OCI-M1 (cell line): ENCODE measurements at places on chromosomes 2 and 18.

DNA sequence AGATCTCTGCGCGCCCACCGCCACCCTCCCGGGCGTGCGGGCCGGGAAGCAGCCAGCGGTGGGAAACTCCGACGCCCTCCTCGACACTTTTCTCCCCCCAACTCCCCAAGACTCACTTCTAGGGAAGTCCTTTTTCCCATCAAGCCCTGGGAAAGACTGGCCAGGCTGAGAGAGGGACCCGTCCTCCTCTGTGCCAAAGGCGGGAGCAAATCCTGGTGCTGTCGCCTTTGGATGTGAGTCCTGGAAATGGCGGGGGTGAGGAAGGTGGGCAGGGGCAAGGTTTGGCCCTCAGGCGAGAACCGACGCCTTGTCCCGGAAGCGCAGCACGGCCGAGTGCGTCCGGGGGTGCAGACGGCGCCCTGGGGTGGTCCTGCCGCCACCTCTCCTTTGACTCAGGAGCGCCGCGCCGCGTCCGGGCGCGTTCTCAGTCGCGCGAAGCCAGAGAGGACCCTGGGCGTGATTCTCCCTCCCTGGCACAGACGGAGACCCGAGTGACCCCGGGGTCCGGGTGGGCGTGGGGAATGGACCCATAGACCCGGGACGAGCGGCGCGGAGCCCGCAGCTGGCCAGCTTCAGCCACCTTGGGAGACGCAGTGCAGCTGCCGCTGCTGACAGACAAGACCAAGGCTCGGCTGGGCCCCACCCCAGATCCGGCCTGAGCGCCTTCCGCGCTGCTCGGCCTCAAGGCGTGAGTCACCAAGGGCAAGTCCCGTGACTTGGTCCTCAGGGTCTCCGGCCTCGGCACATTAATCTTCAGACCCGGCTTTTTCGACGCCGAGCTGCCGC lies 3.5 kb upstream of the LBX2 start:
- DNase-seq: no peak

DNA sequence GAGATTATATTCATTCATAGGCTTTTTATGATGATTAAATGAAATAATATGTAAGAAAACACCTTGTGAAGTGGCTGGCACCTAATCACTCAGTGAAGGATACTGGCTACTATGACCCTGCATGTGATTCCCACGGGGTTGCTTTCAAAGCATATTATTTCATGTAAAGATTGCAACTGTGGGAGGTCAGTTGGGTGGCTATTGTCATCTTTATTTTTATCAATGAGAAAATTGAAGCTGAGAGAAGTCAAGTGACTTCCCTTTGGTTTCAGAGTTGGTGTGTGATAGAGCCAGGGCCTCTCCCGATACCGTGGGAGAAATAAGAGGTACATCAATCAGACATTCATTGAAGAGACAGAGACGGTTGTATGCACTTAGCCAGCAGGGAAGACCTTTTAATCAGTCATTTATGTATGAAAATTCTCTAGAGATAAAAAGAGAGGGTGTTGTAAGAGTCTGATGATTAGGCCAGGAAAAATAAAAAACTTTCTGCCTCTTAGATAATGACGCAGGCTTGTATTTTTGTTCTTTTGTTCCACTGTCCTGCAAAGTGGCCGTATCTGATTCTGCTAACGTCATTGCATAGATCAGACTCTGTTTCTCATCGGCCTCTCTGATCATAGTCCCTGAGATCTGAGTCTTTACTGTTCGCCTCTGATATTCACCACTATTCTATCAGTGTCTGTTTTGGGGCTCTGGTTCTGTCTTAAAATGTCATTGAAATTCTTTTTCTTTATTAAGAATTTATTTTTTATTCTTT lies 50.5 kb downstream of the QPCT start:
- no peak for DNase-seq

GRCh38 chr2:58501371-58502160 lies 260.4 kb upstream of the FANCL start:
- no peak for DNase-seq

DNA sequence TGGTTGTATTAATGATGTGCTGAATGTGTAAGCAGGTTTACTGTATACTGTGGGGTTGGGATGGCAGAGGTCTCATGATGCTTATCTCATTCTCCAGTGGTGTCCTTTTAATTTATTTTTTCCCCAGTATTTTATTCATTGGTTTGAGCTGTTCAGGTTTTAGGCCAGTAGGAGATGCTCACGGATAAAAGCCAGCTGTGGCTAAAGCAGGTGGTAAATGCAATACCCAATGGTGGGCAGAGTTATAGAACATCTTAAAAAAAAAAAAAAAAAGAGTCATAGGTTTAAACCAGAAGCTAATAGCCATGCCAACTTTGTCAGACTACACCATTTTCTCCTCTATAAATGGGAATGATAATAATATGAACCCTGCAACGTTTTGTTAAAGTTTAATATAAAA lies 57.8 kb upstream of the NEUROD1 start:
- peak; percentile 19 for DNase-seq

DNA sequence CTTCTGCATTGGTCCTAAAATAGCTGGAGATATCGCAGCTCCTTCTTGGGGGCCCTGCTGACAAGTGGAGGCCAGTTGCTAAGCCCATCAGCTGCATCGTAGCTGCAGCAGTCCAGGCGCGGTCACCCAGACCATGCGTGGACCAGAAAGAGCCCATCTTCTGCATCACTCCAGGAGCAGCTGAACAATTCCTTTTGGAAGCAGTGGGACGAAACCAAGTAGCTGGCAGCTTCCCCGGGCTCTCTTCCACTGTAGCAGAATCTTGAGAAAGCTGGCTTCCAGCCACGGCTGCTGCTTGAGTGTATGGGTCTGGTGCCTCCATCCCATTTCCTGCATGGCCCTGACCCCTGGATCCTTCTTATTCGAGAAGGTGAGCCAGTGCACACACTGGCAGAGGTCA lies 22.2 kb upstream of the CAB39 start:
- DNase-seq: no peak

DNA sequence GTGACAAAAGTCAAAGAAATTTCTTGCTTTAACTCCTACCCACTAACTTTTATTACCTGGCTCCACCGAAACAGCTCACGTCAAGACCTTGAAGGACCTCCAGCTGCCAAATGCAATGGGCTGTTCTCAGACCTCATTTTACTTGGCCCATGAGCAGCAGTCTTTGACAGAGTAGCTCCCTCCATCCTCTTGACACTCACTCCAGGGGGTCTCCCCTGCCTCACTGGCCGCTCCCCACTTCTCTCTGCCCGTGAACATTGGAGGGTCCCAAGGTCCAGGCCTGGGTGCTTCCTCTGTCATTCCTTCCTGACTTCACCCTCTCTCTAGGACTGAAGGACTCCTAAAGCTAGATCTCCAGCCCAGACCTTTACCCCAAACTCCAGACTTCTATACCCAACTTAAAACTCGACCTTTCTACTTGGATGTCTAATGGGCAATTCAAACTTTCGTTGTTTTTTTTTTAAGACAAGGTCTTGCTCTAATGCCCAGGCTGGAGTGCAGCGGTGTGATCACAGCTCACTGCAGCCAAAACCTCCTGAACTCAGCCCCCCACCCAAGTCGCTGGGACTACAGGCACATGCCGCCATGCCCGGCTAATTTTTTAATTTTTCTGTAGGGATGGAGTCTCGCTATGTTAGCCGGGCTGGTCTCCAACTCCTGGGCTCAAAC lies 92.9 kb upstream of the ST3GAL5 start:
- no peak for DNase-seq

DNA sequence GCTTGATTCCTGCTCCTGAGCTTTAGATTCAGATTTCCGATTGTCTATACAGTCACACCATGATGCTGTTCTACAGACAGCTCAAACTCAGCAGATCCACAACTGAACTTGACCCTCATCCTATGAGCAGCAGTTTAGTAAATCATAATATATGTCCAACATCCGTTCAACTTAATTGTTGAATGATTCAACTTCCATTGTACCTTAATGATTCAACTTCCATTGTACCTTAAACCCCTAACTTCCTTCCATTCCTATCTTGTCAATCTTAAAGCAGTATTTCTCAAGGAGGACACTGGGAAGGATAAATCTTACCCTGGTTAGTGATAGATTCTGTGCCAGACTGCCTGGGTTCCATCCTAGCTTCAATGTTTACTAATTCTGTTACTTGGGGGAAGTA lies 60.1 kb downstream of the PIGN start:
- no peak for DNase-seq

- DNase-seq: no peak
Measured at GRCh38 chr2:151033271-151034248, 228.1 kb downstream of the RBM43 start.

GRCh38 chr18:67581178-67581577 lies 64.7 kb upstream of the DSEL start:
- no peak for DNase-seq

DNA sequence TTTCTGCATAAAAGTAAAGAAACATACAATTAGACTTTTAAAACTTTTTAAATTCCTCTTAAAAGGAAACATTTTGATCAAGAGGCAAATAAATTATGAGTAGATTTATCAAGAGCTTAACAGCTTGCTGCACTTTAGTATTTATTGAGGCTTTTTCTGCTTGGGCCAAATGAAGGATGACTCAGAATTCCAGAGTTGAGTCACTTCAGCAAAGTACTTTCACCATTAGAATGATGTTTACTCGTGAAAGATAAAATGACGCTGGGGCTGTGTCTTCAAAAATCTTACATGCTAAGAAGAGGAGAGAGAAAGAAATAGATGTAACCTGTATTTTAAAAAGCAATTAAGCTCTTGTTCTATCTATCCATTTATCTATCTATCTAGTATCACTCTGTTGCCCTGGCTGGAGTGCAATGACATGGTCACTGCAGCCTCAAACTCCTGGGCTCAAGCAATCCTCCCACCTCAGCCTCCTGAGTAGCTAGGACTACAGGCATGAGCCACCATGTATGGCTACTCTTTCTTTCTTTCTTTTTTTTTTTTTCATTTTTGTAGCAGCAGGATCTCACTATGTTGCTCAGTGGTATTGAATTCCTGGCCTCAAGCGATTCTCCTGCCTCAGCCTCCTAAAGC lies 75.3 kb upstream of the RIOK3 start:
- peak; percentile 59 for DNase-seq

- DNase-seq: no peak
Measured at GRCh38 chr2:28414583-28414982, 21.9 kb downstream of the FOSL2 start.

DNA sequence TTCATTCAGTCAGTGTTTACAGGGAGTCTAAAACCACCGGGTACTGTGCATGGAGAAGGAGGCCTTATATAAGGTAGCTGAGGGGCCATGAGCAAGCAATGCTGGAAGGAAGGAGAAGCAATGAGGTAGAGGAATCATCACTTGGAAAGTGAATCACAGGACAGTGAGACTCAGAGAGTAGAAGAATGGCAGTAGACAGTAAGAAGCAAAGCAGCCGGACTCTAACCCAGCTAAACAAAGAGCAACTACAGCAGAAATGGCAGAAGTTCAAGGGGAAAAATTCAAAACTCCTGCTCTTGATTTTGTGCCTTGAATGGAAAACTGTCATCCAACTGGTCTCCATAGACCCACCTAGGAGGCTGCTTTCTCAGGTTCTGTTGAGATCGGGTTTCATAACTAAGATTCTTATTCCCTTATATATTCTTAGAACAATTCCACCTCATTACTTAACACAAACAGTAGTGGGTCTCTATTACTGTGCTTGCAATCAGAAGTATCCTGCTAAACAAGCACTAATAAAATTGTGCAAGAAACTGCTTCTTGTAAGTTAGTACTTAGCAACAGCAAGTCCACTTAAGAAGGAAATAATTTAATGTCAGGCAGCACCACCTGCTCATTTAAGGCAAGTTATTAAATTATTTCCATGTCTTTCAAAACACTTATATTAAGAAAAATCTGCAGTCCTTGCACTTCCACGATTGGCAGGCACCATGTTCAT lies 68.0 kb downstream of the RBMS1 start:
- DNase-seq: no peak

GRCh38 chr2:58341047-58341446 lies 99.9 kb upstream of the FANCL start:
- DNase-seq: no peak

DNA sequence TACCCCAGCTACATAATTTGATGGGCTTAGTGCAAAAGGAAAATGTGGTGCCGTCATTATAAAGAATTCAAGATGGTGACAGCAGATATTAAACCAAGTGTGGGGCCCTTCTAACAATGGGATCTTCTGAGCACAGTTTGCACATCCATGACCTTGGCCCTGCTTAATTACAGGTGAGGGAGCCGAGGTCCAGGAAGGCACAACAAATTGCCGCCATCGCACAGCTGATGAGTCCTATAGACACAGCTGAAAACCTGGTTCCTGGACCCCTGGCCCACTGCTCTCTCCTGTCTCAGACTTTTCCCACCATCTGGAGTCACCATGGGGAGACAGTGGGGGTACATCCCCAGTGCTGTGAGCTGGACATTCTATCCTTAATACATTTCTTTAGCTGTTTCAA lies 95.8 kb upstream of the MAP4K3 start:
- DNase-seq: no peak

GRCh38 chr18:10403708-10404107 lies 50.7 kb upstream of the APCDD1 start:
- no peak for DNase-seq
